ENCODE measurements at places on chromosomes 12 and 14.

DNA sequence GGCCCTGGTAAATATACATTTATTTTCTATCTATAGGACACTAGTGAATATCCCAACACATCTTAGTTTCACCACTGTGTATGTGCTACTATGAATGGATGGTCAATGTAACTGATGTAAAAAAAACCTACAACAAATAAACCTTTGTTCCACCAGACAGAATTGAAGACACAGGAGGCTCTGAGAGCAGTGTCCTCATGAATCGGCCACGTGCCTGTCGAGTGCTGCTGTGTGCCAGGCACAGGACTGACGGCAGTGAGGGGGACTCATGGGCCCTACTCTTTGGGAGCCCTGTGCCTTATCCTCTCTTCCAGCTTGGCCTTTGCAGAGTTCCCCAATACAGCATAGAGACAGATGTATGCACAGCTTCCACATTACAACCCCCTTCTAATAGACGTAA is 18.2 kb downstream of the CINP start:
- DNase-seq: no peak

- no peak for DNase-seq
Measured at GRCh38 chr12:50032515-50032853, 7.2 kb upstream of the RACGAP1 start.

DNA sequence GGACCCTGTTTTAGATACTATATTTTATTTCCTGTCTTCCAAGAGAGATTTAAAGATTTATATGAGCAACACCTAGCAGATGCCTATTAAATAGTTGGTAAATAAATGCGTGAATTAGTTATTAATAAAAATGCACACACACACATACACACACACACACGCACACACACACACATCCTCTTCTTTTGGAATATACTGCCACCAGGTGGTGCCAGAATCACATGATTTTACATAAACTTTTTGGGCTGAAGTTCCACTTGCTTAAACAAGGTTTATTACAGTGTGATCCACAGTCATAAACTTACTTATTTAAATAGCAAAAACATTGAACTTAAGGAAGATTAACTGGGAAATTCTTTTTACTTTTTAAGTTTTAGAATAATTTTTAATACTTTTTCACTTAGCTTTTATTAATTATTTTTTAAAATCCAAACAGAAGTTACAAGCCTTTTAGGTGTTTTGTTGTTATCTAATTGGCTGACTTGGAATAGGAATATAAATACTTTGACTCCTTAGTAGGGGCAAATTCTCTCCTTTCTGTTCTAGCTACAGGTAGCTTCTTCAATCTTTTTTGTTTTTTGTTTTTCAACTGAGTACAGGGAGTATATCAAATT is 17.5 kb downstream of the RAD51B start:
- no peak for DNase-seq

DNA sequence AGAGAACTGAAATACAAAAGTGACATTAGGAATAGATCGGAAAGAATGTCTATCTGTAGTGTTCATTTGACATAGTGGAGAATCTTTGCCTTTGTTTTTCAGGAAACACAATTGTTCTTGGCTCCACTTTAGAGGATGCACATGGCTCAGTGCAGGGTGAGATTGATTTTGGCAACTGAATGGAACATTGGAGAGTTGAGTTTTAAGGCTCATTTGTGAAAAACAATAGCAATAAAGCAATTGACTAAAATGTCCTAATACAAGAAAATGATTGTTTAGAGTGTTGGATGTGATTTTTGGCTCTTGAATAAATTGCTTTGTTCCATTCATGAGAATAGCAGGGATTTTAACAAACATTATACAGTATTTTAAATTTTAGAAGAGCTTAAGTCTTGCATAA is 116.4 kb downstream of the SLC38A1 start:
- no peak for DNase-seq

DNA sequence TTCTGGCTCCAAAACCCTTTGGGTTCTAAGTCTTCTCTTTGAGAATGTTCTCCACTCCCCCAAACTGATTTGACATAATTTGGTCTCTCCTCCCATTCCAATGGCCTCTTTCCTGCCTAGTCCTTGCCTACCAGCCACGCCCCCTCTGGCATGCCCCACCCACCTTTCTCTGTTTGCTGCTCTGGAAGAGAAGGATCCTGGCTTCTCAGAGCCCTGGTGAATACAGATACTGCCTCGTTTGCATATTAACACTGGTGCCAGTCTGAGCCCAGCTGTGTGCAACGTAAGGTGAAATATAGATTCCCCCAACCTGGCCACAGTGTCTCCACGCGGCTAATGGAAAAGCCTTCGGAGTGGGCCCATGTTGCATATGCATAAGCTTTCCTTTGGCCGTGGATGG is 79.7 kb downstream of the PAPOLA start:
- no peak for DNase-seq

DNA sequence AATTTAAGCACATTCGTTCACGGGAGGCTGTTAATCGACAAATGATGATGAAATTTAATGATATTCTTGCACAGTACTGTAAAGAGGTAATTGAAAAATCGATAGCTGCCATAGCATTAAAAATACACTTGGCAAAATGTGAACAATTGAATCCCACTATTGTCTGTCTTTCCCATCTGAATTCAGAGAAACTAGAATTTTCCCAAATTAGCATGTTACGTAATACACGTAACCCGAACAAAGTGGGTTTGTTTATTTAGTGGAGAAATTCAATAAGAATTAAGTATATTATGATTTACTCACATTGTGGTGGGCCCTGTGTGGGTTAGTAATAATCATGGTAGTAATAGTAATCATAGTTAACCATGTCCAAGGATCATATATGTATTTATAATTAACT is 31.9 kb downstream of the DNAH10 start:
- no peak for DNase-seq

- DNase-seq: no peak
Measured at GRCh38 chr14:63267171-63267570, 51.6 kb downstream of the GPHB5 start.

DNA sequence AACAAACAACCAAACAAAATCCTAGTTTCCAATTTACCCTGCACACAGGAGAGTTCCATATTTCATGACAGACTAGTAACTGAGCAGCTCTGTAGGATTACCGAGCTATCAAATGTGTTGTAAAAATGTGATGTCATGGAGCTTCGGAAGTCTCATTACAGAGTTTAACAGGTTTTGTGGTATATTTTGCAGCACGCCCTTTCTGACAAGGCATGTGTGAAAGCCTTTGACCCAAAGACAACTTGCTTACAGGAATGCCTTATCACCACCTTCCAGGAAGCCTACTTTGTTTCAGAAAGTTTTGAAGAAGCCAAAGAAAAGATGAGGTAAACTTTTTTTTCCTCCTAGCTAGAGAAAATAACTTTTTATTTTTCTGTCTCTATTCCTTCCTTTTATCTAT is 92.4 kb downstream of the TPH2 start:
- no peak for DNase-seq

DNA sequence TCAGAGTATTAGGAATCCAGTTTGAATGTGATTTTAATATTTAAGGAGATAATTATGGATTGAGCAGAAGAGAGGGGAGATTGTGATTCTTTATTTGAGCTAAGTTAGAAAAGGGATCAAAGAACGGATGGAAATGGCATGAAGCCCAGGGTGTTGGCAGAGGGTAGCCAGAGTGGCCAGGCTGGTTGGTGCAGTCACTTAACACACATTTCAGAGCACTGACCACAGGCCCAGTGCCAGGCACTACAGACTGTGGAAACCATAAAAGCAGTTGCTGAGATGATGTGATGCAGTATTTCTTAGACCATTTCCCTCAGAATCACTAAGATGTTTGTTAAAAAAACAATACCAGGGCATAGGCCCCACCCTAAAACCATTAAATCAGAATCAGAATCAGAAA is 167.7 kb upstream of the AMIGO2 start:
- no peak for DNase-seq

DNA sequence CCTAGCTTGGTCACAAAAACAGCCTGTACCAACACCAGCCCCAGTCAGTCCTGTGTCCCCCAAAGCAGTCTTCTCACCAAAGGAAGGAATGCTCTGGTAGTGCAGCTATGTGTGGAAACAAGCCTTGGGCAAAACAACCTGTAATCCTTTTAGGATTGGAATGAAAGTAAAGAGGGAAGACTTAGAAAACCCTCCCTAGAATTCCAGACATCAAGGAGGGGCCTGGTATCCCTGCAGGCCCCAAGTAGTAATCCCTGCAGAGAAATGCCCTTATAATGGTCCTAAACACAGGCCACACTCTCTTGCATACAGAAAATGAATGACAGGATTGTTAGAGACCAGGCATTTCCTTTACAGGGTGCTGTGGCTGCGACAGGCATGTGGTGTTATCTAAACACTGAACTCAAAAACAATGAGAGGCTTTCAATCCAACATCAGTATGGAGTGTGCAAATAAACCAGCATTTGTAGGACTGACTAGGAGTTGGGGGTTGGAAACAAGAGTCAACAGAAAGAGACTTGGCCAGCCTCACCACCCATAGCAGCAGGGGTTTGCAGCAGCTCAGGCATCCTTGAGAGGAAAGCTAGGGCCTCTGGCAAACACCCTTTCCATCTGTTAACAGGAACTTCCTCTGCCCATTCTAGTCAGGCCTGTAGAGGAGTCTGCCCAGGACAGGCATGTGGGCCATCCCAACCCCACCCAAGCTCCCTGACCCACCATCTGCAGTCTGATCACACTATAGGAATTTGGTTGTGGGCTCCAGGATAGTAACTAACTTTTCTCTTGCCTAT is 59.1 kb downstream of the DCAF5 start:
- DNase-seq: no peak

GRCh38 chr12:29731591-29731990 is 52.2 kb downstream of the TMTC1 start:
- no peak for DNase-seq

GRCh38 chr12:94980577-94980976 is 22.9 kb downstream of the NDUFA12 start:
- DNase-seq: no peak

GRCh38 chr12:95718006-95718431 is 72.5 kb downstream of the NTN4 start:
- DNase-seq: no peak

DNA sequence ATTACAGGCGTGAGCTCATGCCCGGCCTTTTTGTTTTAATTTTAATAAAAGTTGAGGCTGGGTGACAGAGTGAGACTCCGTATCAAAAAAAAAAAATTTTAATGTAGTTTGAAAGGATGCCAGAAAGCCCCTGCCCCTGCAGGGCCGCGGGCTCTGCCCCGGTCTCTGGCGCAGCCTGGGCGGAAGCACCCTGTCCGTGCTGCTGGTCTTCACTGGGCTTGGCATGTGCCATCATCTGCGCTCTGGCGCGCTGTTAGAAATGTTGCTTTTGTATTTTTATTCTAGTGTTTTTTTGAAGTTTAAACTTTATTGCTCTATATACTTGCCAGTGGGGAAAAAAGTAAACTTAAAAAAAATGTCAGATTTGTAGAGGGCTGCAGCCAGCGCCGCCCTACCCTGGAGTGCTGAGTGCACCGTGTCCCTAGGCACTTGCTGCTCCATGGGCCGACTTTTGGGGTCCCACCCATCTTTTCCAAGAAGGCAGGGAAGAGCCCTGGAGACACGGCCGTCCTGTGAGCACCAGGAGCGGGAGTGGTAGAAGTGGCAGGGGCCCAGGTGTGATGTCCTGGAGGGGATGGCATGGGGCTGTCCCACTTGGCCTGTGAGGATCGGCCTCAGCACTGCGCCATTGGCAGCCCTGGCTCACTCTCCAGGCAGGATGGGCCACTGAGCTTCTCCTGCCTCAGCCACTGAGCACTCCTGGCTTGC is 4.0 kb downstream of the MTA1 start:
- DNase-seq: no peak

- no peak for DNase-seq
Measured at GRCh38 chr12:61452076-61452475, 808.1 kb upstream of the USP15 start.

GRCh38 chr12:41067941-41068645 is 120.0 kb upstream of the PDZRN4 start:
- no peak for DNase-seq

DNA sequence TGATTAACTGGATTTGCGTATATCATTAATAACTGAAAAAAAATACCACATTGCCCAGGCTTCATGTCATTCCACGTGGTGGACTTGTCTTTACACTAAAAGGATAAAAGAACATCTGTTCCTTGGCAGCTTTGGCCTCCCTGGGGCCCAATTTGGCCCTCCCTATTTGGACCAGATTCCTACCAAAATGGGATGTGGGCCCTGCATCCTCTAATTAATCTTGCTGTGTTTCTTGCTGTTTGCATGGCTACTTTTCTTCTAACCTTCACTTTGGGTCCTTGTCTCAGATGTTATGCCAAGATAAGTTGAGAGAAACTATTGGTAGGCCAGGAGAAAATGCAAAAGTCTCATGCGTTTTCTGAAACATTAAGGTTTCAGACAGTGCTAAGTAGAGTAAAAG is 57.5 kb downstream of the PTHLH start:
- no peak for DNase-seq

- DNase-seq: no peak
Measured at GRCh38 chr12:66978802-66979201, 290.4 kb upstream of the CAND1 start.

- DNase-seq: no peak
Measured at GRCh38 chr14:21476523-21476924, 235 bp downstream of the RAB2B start.

GRCh38 chr14:76919431-76920330 is 93.5 kb downstream of the LRRC74A start:
- no peak for DNase-seq

GRCh38 chr12:131621701-131622421 is 89.0 kb upstream of the SFSWAP start:
- DNase-seq: no peak

DNA sequence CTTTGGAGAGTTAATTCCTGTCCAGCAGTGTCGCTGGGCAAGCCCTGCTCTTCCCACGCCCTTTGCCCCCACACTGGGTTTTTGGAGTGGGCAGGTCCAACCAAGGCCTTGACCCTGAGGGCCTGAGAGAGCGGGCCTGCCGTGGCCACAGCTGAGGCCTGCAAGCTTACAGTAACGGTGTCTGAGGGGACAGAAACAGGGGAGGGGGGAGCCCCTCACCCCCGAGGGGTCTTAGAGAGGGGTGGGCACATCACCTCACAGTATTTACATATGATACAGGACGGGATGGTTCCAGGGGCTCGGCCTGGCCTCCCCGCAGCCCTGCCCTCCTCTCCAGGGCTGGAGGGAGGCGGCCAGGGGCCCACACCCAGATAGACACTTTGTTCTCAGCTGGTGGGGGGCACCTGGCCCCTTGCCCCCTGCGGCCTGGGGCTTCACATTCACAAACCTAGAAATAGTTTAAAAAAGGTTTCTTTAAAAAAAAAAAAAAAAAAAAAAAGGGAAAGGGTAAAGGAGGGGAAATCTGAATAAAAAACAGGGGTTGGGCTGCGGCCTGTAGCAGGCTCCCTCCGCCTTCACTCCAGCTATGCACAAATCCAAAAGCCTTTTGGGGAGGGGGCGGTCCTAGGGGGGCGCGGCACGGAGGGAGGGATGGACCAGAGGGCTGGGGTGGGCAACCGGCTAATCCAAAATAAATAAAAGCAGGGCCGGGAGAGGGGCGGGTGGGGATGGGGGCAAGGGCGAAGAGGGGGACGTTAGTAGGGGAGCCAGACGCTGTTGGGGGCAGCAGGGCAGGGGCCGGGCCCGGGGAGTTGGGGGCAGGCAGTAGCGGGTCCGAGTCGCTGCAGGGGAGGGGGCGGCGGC is 14.8 kb upstream of the PLA2G1B start:
- peak; percentile 54 for DNase-seq

All from H1 (cell line).